ENCODE measurements at places on chromosomes 16 and 17. TPM values are rescaled to one million over a fixed set of nuclear protein-coding genes. Genes with fewer than 3 reads are reported as not detected.

HS3ST4 gene
- not detected for total RNA-seq

KRTAP3-1 gene
- not detected for total RNA-seq

KRTAP4-3 gene
- not detected for total RNA-seq

CYGB gene
- total RNA-seq: 0.65 TPM

MRPL12 gene
- total RNA-seq: 26.1 TPM

ATP2A1 gene
- 0.19 TPM for total RNA-seq

ARL5C gene
- total RNA-seq: not detected

RAP1GAP2 gene
- total RNA-seq: 8.8 TPM

IRF8 gene
- total RNA-seq: 0.10 TPM

DRC3 gene
- total RNA-seq: 2.0 TPM

BCO1 gene
- 0.19 TPM for total RNA-seq

HSD3B7 gene
- 22.2 TPM for total RNA-seq

OTOP2 gene
- total RNA-seq: not detected

CDT1 gene
- total RNA-seq: 12.1 TPM

PDE6G gene
- total RNA-seq: 1.3 TPM

CAVIN1 gene
- 1,287 TPM for total RNA-seq

KRT15 gene
- 0.65 TPM for total RNA-seq

CNTNAP4 gene
- total RNA-seq: not detected

CACNG4 gene
- not detected for total RNA-seq

PRSS21 gene
- total RNA-seq: 1.2 TPM

EFCAB5 gene
- total RNA-seq: 0.48 TPM

KRT40 gene
- total RNA-seq: not detected

ERN2 gene
- not detected for total RNA-seq

TBC1D26 gene
- total RNA-seq: not detected

GP1BA gene
- not detected for total RNA-seq

GRB7 gene
- total RNA-seq: not detected

LGALS9B gene
- total RNA-seq: not detected

PRR35 gene
- not detected for total RNA-seq

B9D1 gene
- total RNA-seq: 18.9 TPM

ABCA6 gene
- total RNA-seq: 34.3 TPM

ZNF18 gene
- total RNA-seq: 7.5 TPM

NAA60 gene
- total RNA-seq: 21.2 TPM

PRPSAP1 gene
- 85.9 TPM for total RNA-seq

C17orf107 gene
- 1.3 TPM for total RNA-seq

MPP3 gene
- 5.9 TPM for total RNA-seq

RDM1 gene
- not detected for total RNA-seq

VASN gene
- 0.86 TPM for total RNA-seq

ORMDL3 gene
- total RNA-seq: 34.9 TPM

POLR2A gene
- 128 TPM for total RNA-seq

KRT25 gene
- not detected for total RNA-seq

KCNG4 gene
- total RNA-seq: not detected

KRT28 gene
- not detected for total RNA-seq

TP53TG3B gene
- total RNA-seq: not detected

SP2 gene
- total RNA-seq: 2.9 TPM

NOD2 gene
- under 0.01 TPM for total RNA-seq

TP53TG3F gene
- total RNA-seq: not detected

Data from vein endothelial cell (primary cell).